ENCODE measurements at places on chromosomes 16 and 17. TPM values are rescaled to one million over a fixed set of nuclear protein-coding genes. Genes with fewer than 3 reads are reported as not detected.

The LGALS9B gene
- total RNA-seq, result not detected

The AHSP gene
- not detected for total RNA-seq

The SLC35G6 gene
- total RNA-seq, result not detected

The ADAD2 gene
- not detected for total RNA-seq

The KRTAP9-8 gene
- not detected for total RNA-seq

The TPSAB1 gene
- not detected for total RNA-seq

The NPTX1 gene
- 5.2 TPM for total RNA-seq

The LAT gene
- 273 TPM for total RNA-seq

The CAPN15 gene
- total RNA-seq, result 103 TPM

The KLHL10 gene
- total RNA-seq, result 0.16 TPM

The ZFPM1 gene
- total RNA-seq, result 12.9 TPM

The KRT13 gene
- total RNA-seq, result not detected

The CLDN7 gene
- 0.21 TPM for total RNA-seq

The RNF43 gene
- 20.5 TPM for total RNA-seq

The TIMP2 gene
- total RNA-seq, result 0.71 TPM

The ITGA2B gene
- total RNA-seq, result 1.5 TPM

The NPIPA7 gene
- 6.1 TPM for total RNA-seq

The RNF157 gene
- 34.3 TPM for total RNA-seq

Data from activated T-helper 2 cell treated with anti-CD3 and anti-CD28 coated beads, Interferon-gamma antibody, Interleukin-2, Interleukin-4, amounts not matched to agents 10 μg/mL and 5 μg/mL and 100 μg/mL, durations not matched to agents 14 hours and 24 hours and 36 hours (primary cell).